ENCODE measurements at places on chromosomes 1 and 21.
A peak's percentile ranks its signal among the peaks of the same experiment; 100 is the strongest.

- no peak for DNase-seq
Observed at GRCh38 chr1:145886390-145886789, 724 bp upstream of the ANKRD35 start.

DNA sequence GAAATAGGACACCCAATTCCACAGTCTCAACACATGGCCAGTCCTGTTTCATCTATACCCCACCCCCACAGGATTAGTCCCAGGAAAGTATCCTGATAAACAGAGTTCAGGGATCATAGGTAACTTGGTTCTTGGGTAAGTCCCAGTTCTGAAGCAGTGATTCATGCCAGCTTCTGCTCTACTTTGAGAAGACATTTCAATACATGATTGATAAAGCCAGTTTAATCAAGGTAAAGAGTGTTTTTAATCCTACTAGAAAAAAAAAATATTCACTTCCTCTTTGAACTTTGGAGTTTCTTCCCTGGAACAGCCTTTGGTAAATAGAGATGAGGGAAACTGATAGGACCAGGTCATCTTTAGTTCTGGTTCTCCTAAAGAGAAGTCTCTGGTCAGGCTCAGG is 142.4 kb downstream of the TLR5 start:
- no peak for DNase-seq

DNA sequence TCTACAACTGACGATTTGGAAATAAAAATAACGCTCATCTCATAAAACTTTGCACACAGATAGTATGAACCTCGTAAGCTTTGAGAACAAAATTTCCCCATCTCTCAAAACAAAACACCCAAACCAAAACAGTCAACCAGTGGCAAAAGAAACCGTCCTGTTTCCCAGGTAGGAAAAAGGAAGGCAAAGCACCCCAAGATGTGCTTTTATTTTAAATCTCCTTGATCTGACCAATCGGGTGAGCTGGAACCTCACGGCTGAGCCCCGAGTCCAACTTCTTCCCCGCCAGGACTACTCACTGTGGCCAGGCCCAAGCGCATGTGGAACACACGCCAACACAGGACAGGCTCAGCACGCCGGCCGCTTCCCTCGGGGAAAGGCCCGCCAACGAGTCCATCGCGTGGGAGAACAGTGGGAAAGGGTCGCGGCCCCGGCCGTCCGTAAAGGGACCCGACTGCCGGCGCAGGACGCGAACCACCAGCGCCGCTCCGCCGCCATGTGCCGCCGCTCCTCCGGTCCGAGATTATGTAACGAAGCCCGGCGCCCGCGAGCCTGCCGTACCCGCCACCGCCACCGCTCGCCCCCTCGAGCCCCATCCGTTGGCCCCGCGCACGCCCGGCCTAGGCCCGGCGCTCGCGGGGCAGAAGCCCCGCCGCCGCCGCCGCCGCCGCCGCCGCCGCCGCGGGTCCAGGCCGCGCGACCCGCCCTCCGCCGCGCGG is 759 bp downstream of the AHCTF1 start:
- peak; percentile 75 for DNase-seq

DNA sequence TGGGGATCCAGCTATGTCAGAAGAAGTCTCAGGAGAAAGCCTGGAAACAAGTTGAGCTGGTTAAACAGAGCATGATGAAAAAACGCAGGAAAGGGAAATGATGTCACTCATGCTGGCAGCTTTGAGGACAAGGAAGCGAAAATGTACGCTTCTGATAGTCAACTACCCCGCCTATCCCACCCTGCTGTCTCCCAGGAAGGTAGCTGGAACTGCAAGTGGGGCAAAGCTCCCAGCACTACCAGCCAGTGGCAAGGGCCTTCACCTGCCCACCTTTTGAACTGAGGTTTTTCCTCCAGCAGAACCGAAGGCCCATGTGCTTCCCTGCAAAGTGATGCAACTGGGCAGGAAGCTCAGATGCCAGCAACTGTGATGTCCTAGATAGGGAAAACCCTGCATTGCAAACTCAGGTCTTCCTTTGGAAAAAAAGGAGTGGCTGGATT is 6.3 kb upstream of the IL20 start:
- no peak for DNase-seq

DNA sequence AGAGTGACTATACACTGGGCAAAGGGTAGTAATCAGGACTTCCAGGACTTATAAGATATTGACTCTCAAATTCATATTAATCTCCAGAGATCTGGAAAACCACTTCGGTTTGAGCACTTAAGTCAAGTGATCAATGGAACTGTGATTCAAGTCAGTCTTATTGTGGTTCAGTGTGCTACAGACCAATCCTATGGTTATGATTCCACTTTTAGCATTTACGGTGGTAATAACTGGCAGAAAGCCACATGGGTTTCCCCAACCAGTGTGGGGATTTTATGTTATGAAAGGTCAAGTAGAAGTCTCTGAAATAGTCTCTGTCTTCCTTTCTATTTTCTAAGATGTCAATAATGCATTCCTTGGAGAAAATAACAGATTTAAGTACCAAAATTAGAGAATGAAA is 151.3 kb upstream of the NEGR1 start:
- DNase-seq = no peak

GRCh38 chr1:212958175-212958574 is 7.8 kb downstream of the VASH2 start:
- DNase-seq = no peak

- peak; percentile 33 for DNase-seq
Observed at GRCh38 chr1:225746361-225747179, 31.1 kb upstream of the SRP9 start.

GRCh38 chr1:168583571-168583970 is 7.2 kb downstream of the XCL1 start:
- no peak for DNase-seq

DNA sequence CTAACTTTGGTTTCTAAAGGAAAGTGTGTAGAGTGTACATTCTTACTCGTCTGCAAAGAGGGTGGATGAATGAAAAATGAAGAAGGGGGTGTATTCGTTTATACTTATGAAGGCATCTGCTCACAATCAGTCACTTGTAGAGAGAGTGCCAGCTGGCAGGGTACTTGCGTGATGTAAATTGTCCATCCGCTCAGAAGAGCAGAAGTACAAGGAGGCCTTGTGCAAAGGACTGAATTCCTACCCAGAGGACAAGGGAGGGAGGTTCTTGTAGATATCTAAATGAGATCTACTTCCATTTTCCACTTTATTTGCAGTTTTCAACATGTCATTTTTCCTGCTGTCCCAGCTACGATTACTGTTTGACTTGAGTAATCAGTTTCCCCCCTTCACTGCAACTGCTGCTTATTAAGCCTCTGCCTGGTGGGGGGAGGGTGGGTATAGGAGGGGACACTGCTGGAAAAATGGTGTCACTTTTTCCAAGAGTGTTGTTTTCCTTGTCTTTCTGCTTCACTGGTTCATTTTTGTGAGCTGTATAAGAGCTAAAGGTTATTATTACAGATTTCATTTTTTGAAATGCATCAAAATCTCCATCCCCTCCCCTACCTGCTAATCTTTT is 67.3 kb downstream of the LAMC1 start:
- DNase-seq = no peak

GRCh38 chr21:38626306-38626705 is 128.0 kb upstream of the ERG start:
- no peak for DNase-seq
